CD4-positive, alpha-beta T cell treated with Interleukin-17A for 4 hours (primary cell): ENCODE measurements at places on chromosomes 4 and X.

GRCh38 chr4:27066591-27066990 lies 205.9 kb downstream of the STIM2 start:
- DNase-seq: no peak

DNA sequence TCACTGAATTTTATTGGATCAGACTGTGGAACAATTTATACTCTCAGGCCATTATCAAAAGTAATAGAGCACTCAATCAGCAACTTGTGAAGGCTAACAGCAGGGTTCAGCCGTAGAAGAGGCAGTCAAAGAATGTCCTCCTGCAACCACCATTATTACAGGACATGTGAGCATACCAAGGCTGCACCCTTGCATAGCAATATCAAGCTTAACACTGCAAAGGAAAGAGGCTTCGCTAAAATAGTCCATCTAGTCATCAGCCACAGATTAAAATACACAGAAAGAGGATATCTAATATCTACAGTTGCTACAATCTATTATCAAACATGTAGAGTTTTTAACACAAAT lies 42.9 kb upstream of the TMPRSS11B start:
- no peak for DNase-seq

DNA sequence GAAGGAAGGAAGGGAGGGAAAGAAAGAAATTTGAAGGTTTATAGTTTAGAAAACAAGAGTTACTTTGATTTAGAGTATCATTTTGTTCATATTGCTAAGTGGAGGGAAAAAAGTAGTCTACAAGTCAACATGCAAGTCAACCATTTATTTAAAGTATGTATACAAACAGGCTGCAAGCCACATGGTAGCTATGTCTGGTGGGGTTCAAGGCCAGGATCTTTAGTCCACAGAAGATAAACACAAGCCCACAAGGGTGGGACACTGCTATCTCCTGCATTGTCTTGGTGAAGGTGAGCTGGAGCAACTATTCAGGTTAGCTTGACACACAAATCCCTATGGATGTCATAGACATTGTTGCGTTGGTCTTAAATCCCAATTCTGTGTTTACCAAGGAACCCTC lies 71.4 kb downstream of the ABCG2 start:
- DNase-seq: no peak

GRCh38 chr4:27360790-27361267 lies 500.2 kb downstream of the STIM2 start:
- DNase-seq: no peak
